ENCODE measurements at places on chromosomes 6 and 20.
A peak's percentile ranks its signal among the peaks of the same experiment; 100 is the strongest.

DNA sequence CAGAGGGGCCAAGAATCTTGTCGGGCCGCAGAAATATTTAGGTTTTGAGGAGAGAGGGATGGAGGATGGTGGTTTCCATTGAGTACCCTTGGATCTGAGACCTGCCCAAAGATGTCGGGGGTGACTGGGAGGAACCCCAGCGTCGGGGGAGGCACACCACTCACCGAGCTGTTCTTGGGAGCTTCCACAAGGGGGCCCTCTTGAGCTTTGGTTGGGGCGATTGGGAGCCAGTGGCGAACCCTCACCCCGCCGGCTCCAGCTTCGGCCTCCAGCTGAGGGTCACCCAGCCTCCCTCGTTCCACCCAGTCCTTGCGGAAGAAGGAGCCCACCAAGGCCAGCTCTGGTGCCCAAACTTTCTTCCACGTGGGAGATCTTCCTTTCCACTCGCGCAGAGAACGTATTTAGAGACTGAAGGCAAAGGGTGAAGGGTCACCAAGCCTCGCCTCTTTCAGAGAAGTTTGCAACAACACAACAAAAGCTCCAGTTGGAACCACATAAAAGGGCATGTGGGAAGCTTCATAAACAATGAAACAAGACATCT, 33.6 kb downstream of the APCDD1L start:
- peak; percentile 72 for DNase-seq

GRCh38 chr6:169619650-169620049, 82.2 kb downstream of the WDR27 start:
- DNase-seq: no peak

- DNase-seq: no peak
Measured at GRCh38 chr6:11262242-11262641, 29.8 kb upstream of the NEDD9 start.

- no peak for DNase-seq
Measured at GRCh38 chr20:62796699-62797491, 622 bp downstream of the MRGBP start.

- DNase-seq: no peak
Measured at GRCh38 chr6:70241991-70242420, 60.9 kb downstream of the COL9A1 start.

GRCh38 chr6:42185597-42185996, 9.2 kb downstream of the GUCA1B start:
- DNase-seq: no peak

DNA sequence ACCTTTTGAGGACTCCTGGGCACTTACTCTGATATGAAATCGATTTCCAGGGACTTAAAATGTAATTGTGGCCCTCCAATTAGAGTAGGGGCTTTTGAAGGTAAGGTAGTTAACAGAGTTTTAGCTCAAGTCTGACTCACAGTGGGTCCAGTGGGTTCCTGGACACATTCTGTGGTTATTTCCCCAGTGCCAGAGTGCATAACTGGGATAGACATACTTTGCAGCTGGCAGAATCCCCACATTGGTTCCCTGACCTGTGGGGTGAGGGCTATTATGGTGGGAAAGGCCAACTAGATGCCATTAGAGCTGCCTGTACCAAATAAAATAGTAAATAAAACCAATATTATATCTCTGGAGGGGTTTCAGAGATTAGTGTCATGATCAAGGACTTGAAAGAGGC, 243.8 kb upstream of the EPHA7 start:
- DNase-seq: no peak

- DNase-seq: no peak
Measured at GRCh38 chr6:12359036-12359435, 68.9 kb downstream of the EDN1 start.

- DNase-seq: no peak
Measured at GRCh38 chr6:7805850-7806214, 79.9 kb downstream of the BMP6 start.

- peak; percentile 59 for DNase-seq
Measured at GRCh38 chr6:163416557-163417253, 2.2 kb downstream of the QKI start.

GRCh38 chr20:36778831-36779655, 5.5 kb upstream of the DSN1 start:
- no peak for DNase-seq

All from stimulated activated effector memory CD8-positive, alpha-beta T cell treated with anti-CD3 and anti-CD28 coated beads, Interleukin-12 subunit alpha, Interleukin-12 subunit beta, amount 100 ng/mL, for 72 hours (primary cell).